ENCODE measurements at places on chromosomes 6 and 20.

DNA sequence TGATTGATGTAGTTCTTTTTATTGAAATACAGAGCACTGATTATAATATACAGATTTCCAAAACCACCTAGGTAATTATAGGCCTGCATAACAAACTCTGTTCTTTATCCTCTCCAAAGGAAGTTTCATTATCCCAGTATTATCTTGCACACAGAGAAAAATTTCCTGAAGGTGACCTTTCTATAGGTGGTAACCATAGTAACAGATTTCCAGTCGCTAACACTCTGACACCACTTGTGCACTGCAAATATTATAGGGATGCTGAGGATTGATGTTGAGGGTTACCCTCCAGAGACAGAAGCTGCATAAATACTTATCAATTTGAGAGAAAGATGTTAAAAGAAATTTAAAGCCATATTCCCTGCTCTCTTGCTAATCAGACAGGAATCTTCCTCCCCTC is 274.5 kb upstream of the NRSN1 start:
- no peak for DNase-seq

- peak; percentile 38 for DNase-seq
Observed at GRCh38 chr20:35284267-35284991, at the start of gene EIF6. TSS of gene EIF6 (minus strand) at chr20:35284772. CDS start at chr20:35284487, 285 bp downstream.

GRCh38 chr20:813390-813789 is 20.1 kb upstream of the FAM110A start:
- no peak for DNase-seq

GRCh38 chr6:141402489-141402888 is 730.2 kb upstream of the GJE1 start:
- no peak for DNase-seq

- DNase-seq, result no peak
Observed at GRCh38 chr6:6466967-6467761, 121.4 kb upstream of the LY86 start.

DNA sequence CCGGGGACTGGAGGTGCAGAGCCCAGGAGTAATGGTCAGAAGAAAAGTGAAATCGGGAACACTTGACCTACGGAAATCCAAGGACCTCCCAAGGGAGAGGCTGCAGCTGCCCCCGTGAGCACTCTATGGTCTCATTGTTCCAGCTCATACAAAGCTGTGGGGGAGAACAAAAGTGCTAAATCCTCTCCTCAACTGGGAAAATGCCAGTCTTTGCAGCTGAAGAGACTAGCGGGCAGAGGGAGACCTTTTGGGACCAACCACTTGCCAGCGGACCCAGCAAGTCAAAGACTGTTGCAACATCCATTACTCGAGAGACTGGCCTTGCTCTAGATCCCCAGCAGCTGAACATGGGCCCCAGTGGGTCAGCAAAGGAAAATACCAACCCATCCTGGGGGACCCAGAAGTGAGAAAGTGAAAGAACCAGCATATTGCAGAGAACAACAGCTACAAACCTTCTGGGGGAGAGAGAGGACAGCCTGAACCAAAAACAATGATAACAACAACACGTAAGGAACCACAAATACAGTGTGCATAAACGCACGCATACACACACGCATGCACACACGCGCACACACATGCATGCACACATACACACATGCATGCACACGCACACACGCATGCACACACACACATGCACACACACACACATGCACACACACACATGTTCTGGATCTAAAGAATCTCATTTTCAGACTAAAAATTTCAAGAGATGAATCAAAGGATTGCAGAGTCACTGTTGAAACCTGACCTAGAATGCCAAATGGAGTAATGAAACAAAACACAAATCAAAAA is 24.7 kb upstream of the ELMO2 start:
- DNase-seq, result peak; percentile 58

DNA sequence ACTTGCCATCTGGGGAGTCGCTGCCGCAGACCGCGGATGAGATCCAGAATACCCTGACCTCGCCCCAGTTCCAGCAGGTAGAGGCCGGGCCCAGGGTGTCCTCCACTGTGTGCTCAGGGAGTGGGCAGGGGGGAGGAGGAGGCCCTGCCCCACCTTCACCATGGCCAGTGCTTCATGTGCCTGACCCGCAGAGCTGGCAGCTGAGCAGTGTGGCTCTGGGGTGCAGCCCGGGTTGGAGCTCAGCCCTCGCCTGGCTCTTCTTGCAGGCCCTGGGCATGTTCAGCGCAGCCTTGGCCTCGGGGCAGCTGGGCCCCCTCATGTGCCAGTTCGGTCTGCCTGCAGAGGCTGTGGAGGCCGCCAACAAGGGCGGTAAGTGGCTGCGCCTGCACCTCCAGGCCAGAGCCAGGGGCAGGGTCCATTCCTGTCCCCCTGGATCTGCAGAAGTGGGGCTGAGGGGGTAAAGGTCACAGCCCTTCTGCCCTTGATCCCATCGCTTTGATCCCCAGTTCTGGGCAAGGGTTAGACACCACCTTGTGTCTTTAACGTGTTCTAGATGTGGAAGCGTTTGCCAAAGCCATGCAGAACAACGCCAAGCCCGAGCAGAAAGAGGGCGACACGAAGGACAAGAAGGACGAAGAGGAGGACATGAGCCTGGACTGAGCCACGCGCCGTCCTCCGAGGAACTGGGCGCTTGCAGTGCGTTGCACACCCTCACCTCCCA is 5.5 kb downstream of the ADRM1 start:
- no peak for DNase-seq

GRCh38 chr20:50646483-50646996 is 44.8 kb downstream of the RIPOR3 start:
- no peak for DNase-seq

DNA sequence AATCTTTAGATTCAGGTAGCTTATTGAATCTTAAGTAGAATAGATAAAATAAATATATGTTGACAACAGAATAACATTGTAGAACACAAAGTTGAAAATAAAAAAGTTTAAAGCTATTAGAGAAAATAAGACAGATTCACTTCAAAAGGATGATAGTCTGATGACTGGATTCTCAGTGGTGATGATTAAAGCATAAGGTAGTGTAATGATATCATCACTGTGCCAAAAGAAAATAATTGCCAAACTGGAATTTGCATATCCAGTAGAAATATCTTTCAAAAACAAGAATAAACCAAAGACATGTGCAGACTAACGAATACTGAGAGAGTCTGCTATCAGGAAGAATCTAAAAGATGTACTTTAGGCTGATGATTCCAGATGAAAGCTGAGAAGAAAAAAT is 30.2 kb downstream of the ENPP1 start:
- no peak for DNase-seq

GRCh38 chr6:27863962-27864905 is 48.0 kb downstream of the OR2B2 start:
- no peak for DNase-seq

GRCh38 chr6:81088145-81088544 is 664.3 kb downstream of the TENT5A start:
- DNase-seq, result no peak

GRCh38 chr20:1973601-1974440 is 20.0 kb downstream of the PDYN start:
- no peak for DNase-seq

- no peak for DNase-seq
Observed at GRCh38 chr6:11848346-11848651, 69.7 kb upstream of the ADTRP start.

DNA sequence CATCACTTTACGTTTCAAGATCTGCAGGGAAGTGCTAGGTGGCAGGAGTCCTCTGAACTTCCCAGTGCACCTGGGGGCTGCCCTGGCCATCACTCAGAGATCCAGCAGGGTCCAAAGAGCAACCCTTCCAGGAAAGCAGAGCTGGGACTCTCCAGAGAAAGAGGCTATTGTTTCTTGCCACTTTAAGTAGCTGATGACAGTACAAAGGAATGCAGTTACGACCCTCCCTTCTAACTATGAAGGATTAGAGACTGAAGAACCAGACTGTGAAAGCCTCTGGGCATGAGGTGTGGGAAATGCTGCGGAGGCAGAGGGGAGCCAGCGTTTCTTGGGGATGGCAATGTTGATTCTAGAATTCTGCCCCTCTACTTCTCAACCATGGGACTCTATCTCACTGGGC is 189.1 kb upstream of the SUPT3H start:
- DNase-seq, result no peak

DNA sequence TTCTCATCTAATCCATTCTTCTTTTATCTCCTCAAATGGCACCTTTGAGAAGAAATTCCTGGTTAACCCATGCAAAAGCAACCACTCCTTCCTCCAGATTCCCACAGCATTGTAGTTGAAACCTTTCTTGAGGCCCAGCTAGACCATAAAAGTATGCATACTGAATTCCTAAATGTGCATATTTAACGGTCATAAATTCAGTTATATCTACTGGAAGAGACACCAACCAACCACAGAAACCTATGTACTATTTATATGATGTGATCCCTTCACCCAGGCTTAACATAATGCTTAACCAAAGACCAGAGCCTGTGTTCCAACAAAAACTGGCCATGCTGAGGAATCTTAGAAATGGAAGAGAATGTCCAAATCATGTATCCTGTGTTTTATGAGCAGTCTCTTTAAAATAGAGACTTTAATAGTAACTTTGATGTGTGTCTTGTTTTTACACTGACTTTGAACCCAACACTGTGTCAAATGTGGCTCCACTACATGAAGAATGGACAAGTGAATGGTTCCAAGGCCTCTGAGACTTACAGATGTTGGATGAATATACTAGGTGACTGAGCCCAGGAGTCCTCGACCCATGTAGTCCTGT is 11.4 kb upstream of the TAF8 start:
- no peak for DNase-seq

GRCh38 chr6:15387118-15387517 is 141.2 kb downstream of the JARID2 start:
- no peak for DNase-seq

DNA sequence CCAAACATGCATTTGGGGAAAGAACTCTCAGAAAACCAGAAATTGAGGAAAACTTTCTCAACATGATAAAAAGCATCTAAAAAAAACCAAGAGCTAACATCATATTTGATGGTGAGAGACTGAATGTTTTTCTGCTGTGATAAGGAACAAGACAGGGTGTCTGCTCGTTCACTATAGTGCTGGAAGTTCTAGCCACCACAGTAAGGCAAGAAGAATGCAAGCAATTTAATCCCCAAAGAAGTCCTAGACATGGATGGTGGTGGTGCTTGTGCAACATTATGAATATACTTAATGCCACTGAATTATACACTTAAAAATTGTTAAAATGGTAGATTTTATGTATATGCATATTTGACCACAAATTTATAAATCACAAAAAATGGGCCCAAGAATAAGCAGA is 53.4 kb downstream of the LYRM2 start:
- DNase-seq, result no peak

DNA sequence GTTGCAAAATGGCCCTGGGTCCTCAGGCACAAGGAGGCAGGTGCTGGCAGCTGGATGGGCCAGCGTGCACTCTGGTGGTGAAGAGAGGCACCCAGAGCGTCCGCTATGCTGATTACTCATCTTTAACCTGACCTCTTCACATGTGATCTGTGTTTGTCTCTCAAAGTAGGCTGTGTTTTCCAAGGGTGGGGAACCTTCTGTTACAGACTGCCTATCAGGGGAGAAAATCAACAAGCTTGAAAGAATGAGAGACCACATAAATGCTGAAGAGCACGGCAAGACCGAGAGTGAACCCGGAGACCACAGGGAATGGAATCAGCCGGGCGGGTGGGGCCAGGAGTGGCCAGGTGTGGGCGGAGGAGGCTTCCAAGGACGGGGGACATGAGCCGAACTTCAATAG is 16.2 kb downstream of the BNIP5 start:
- no peak for DNase-seq

DNA sequence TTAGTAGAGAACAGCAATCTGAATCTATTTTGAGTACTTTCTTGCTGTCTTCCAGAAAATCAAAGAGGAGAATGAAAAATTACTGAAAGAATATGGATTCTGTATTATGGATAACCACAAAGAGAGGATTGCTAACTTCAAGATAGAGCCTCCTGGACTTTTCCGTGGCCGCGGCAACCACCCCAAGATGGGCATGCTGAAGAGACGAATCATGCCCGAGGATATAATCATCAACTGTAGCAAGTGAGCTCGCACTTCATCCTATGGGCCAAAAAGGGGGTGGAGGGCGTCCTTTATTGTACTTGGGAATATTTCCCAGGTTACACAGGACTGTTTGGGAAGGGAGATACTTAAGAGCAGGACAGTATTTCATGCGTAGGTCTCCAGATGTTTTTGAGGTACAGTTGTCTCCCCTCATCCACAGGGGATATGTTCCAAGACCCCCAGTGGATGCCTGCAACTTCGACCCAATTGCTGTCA is 37.3 kb upstream of the PLCG1 start:
- no peak for DNase-seq

- no peak for DNase-seq
Observed at GRCh38 chr6:9028086-9028485, 592.7 kb upstream of the SLC35B3 start.

DNA sequence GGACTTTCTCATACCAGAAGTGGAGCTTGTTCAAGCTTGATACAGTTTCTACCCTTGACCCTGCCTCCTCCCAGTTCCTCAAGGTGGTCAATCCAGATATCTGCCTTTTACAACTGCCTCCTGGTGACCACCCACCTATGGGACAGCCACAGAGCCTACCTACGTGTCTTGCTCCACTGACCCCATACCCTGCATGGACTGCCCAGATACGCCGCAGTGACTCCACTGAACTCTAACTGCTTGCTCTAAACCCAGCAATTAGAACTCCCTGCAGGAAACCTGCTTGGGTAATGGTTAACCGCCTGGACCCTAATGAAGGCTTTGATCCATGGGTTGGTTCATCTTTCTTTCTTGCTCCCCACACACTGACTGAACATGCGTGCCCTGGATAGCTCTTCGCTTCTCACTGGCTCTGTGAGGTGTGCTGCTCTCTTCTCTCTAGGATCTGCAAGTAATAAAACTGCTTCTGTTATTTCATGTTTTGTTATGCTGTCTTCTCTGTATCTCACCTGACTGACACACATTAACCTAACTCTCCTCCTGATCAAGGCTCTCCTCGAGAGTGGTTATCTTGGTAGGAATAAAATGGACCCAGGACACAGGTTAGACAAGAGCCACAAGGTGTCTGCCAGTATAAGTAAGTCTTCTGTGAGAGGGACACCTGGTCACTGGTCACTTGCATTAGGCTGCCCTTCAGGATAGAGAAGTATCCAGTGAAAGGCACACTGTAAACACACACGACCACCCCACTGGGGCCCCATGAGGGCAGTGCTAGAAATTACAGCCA is 79.2 kb downstream of the CHD6 start:
- no peak for DNase-seq

- DNase-seq, result no peak
Observed at GRCh38 chr6:161103475-161103874, 111.9 kb downstream of the MAP3K4 start.

- no peak for DNase-seq
Observed at GRCh38 chr6:122714059-122714458, 65.5 kb upstream of the FABP7 start.

DNA sequence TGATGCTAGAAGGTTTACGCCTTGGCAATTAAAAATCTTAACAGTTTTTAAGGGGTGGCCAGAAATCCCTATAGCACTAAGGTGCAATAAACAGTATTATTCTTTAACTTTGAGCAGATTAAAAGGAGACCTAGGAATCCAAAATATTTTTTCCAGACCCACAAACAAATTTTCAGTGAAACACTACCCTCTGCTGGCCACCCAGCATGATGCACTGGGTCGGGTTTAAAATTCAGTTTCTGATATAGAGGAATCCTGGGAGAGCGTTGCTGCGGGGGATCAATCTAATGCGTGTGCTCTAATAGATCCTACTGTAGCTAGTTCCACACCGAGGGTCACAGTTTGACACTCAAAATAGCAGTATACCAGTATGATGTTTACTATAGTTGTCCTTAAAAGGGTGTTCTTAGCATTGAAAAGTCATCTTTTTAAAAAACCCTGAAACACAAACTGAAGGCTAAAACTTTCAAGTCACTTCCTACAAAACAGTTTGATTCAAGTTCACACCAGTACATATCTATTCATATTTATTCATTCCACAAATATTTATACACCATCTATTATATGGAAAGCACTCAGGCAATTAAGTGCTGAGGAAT is 10.2 kb downstream of the UBE3D start:
- peak; percentile 13 for DNase-seq
